ENCODE measurements at places on chromosomes 3 and 15.

DNA sequence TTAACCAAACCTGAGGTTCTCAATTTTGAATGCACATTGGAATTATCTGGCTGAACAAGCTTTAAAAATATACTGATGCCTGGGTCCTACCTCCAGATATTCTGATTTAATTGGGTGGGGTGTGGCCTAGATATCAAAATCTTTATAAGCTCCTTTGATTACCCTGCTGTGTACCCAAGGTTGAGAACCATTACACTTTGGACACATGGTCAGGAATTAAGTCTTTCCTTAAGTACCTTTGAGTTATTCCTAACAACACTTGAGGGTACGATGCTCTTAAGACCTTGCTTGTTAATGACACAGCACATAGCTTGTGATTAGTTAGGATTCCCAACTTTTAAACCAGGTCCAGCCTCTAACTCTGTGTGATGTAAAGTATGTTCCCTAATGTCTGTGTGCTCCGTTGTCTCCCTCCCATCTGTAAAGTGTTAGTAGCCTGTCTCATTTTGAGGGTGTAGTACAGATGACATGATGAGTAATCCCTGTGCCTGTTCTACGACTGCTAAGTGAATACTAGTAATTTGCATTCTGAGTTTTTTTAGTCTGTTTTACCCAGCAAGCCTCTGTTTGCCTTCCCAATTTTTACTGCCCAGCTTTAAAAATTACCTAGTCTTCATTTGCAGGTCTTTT is 154.9 kb downstream of the KLHL25 start:
- no peak for DNase-seq

GRCh38 chr3:30428251-30428650 is 178.2 kb upstream of the TGFBR2 start:
- DNase-seq, result no peak

GRCh38 chr3:59573911-59574310 is 524.1 kb upstream of the CFAP20DC start:
- DNase-seq, result no peak

GRCh38 chr3:143389388-143389787 is 269.8 kb downstream of the CHST2 start:
- DNase-seq, result no peak

GRCh38 chr15:75172284-75172820 is 29.3 kb upstream of the C15orf39 start:
- no peak for DNase-seq

DNA sequence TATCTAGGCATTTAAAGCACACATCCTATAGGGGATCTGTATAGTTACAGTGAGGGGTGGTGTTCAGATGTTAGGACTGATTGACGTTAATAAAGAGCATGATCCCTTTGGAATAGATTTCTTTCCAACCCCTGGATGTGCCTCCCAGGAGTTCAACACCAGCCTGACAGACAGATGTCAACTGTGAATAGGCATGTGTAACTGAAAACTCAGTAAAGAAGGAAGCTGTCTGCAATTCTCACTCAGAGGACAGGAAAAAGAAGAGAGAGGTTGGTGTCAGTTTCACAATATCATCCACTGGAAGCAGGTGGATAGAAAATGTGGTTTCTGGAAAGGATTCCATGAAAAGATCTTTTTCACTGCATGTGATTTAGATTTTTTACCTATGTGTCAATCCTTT is 396.3 kb downstream of the NSUN3 start:
- no peak for DNase-seq

DNA sequence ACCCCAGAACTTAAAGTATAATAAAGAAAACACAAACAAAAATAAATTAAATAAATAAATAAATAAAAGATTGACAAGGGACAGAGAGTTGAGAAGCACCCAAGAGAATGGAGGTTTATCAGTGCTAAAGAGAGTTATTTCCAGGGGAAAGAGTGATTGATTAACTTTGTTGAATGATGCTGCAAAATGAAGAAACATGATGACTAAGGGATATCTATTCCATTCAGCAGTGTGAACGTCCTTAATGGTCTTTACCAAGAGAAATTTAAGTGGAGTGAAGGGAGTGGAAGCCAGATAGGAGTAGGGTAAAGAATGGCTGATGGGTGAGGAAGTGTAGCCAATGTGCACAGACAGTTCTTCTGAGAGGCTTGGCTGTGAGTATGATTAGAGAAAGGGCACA is 11.1 kb downstream of the REC114 start:
- DNase-seq, result no peak

- DNase-seq, result no peak
These were observed 74.4 kb upstream of the ACP3 start for GRCh38 chr3:132242790-132243189.

GRCh38 chr15:51678096-51678495 is 3.2 kb upstream of the SCG3 start:
- DNase-seq, result no peak

- no peak for DNase-seq
These were observed 170.8 kb downstream of the XXYLT1 start for GRCh38 chr3:195099951-195100785.

DNA sequence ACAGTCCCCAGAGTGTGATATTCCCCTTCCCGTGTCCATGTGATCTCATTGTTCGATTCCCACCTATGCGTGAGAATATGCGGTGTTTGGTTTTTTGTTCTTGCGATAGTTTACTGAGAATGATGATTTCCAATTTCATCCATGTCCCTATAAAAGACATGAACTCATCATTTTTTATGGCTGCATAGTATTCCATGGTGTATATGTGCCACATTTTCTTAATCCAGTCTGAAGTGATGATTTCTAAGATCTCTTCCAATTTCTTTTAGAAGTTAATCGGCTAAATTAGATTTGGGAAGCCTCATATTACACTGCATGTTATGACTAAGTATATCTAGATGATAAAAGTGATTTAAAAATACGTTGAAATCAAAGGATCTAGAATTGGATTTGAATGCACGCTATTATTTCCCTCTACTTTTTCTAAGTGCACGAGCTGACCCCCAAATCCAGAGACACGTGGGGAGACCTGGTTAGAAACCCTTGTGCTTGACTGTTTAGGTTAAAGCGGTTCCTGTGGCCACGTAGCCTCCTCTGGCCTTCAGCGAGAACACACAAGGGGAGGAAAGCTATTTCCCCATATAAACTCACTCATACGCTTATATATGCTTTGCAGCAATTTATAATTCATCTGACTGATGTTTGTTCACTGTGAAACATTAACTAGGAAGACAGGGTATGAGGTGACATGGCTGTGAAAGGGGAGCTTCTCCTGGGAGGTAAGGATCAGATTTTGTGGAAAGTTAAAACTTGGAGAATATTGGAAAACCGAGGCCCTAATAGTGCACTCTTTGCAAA is 243.8 kb downstream of the PDZRN3 start:
- no peak for DNase-seq

DNA sequence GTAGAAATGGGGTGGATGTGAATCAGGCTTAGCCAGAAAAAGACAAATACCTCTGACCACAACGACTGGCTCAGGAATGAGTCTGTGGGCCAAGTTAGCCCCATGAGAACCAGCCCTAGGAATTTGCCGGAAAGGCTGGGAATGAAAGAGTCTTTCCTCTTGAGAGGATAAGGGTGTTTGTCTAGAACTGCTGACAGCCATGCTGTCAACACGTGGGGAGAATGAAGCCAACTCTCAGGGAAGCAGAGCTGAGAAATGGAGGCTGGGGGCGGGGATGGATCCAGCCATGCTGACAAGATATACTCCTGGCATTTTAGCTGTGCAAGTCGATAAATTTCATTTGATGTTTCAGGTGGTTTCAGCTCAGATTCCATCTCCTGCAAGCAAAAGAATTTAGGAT is 10.6 kb upstream of the SLC6A1 start:
- DNase-seq, result no peak

DNA sequence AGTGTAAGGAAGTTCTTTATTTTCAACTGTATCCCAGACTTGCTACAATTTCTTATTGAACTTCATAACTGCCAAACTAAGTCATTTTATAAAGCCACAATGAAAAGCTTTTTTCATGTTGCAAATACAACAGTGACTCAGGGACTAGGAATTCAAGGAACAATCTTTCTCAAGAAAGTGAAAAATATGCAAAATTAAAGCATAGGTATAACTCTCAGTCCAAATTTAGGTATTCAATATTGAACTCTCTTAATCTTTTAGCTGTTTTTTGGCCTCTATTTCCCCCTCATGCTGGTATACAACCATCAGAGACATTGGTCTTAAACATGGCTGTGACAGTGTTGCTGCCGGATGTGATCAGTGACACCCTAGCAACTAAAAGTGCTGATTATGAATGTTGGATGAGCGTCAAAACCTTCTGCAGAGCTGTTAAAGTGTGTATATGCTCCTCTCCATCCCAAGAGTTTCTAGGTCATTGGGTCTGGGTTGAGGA is 476.9 kb downstream of the ZNF385D start:
- no peak for DNase-seq

- DNase-seq, result no peak
These were observed 132.9 kb downstream of the TPRG1 start for GRCh38 chr3:189304465-189305351.

GRCh38 chr3:133093366-133093765 is 55.2 kb downstream of the TMEM108 start:
- no peak for DNase-seq

GRCh38 chr15:74960286-74960685 is 3.7 kb upstream of the RPP25 start:
- no peak for DNase-seq

DNA sequence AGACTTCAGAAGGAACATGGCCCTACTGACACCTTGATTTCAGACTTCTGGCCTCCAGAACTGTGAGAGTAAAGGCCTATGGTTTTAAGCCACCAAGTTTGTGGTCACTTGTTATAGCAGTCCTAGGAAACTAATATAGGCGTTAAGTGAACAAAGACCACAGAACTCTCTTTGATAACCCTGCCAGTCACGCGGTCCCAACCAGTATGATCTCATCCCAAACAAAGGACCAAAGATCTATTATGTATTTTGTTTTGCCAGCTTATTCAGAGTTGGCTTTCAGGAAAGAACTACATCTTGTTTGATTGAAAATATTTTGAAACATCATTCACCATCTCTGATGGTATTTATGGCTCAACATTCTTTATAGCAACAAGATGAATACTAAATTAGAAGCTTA is 294.4 kb upstream of the SLCO3A1 start:
- no peak for DNase-seq

DNA sequence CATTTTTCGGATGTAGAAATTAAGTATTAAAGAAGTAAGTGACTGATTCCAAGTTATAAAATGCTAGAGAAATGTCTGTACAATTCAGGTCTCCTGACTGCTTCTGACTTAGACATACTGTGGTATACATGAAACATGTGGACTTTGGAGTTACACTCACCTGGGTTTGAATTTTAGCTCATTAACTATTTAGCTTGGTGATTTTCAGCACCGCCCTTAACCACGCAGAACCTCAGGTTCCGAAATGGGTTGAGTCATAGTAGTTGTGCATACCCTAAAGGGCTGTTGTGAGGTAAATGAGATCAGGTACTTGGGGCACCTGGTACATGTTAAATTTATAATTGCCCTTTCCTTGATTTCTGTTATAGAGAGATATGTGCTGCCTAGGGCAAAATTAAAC is 32.9 kb upstream of the UTS2B start:
- no peak for DNase-seq

DNA sequence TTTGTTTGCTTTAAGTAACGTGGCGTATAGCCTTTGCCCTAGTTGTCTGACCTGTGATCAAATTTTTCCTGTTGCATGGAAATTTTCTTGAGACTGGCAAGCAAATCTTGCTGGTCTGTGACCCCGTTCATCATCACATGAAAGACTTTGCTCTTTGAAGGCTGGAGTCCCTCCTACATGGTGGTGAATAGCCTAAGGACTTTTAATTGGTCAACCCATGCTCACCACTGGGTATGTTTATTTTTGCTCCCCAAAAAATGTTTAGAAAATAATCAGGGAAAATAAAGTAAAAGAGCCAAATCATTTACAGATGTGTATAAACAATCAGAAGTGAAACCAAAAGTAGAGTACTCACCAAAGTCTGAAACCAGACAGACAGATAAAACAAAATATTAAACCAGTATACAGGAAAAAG is 1075.3 kb upstream of the ALCAM start:
- DNase-seq, result no peak

- DNase-seq, result no peak
These were observed 128.9 kb downstream of the LPP start for GRCh38 chr3:188282871-188283270.

DNA sequence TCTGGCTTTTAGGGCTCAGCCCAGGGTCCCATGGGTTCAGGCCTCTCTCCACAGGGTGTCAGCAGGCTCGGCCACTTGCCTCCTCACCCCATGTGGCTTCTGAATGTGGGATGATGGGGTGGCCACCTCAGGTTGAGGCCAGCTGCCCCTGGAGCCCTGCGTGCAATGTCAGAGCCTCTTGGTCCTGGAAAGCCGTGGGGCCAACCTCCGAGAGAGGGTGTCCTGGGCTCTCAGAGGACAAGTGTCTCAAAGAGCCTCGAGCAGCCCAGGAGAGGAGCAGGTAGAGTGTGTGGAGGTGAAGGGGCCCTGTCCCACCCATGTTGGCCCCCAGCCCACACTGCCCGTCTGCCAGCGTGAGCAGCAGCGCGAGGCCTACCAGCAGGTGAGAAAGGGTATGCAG is 86.0 kb downstream of the PLXNA1 start:
- no peak for DNase-seq

DNA sequence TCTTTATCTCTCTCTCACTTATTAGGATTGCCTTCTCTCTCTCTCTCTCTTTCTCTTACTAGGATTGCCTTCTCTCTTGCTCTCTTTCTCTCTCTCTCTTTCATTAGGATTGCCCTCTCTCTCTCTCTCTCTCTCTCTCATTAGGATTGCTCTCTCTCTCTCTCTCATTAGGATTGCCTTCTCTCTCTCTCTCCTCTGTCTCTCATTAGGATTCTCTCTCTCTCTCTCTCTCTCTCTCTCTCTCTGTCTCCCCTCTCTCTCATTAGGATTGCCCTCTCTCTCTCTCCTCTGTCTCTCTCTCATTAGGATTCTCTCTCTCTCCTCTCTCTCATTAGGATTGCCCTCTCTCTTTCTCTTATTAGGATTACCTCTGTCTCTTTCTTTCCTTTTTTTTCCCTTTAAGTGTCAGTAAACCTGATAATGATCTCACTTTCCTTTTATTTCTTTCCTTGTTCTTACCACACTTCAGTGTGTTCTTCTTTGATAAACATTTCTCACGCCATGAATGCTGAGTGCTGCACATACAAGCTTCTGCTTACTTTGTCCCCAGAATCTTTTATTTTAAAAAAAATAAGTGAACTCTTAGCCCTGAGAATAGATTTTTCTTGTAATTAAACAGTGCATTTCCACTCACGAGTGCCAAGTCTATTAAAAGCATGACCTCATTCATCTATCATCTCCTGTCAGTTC is 243.4 kb upstream of the TBC1D5 start:
- no peak for DNase-seq

DNA sequence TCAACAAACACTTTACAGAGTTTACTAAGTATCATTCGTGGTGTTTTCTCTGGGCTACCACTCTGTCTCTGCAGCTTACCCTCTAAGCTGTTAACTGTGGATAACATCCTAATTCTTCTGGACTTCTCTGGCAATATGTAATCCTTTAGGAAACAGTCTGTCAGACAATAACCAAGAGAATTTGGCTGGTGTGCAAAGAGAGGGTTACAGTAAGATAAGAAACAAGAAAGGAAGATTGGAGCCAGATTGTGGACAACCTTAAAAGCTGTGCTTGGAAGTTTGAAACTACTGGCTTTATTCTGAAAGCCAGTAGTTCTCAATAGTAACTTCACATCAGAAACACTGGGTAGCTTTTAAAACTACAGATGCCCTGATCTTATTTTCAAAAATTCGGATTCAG is 778 bp downstream of the ARL6 start:
- no peak for DNase-seq
